ENCODE measurements at places on chromosomes 12 and 14.

GRCh38 chr14:105899071-105899641 is 372.8 kb downstream of the TMEM121 start:
- no peak for DNase-seq

DNA sequence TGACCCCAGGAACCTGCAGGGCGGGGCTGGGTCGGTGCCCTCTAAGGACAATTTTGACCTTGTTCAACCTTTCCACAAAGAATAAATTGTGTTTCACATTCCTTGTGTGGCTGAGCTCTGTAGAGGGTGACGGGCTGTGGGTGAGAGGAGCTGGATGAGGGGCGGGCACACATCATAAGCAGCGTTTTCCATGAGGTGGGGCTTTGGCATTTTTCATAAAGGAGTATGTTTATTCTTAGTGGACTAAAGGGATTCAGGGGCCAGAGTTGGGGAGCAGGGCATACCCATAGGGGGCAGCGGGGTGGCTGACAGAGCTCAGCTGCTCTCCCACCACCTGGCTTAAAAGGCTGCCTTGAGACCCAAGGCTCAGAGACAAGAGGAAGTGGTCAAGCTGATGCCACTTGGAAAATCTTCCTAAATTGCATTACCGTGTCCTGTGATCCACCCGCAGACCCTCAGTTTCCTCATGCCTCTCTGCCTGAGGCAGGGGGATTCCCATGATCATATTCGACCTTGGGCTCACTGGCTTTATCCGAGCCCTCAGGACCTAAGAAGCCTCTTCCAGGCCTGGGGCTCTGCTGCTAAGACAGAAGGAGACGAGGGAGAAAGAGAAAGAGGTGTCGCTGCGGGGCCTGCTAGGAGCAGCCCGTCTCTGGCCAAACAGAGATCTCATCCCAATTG is 11.4 kb downstream of the MMP14 start:
- DNase-seq = no peak

- DNase-seq = no peak
Observed at GRCh38 chr12:126668961-126669360, 1598.0 kb upstream of the TMEM132C start.

DNA sequence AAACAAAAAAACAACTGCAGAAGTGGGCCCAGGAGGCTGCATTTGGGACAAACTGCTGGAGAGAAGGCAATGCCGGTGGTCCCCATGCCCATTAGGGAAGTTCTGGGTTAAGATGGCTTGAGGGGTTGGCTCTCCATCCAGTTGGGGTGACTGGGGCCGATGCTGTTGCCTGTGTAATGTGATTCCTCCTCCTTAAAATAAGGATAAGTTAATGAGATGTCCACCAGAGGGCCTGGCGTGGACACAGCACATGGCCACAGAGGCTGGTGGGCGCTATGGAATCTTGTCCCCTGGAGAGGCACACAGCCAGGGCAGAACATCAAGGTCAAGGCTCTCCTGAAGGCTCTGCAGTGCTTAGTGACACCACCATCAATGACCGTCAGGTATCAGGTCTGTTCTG is 1.0 kb upstream of the TESC start:
- DNase-seq = no peak

DNA sequence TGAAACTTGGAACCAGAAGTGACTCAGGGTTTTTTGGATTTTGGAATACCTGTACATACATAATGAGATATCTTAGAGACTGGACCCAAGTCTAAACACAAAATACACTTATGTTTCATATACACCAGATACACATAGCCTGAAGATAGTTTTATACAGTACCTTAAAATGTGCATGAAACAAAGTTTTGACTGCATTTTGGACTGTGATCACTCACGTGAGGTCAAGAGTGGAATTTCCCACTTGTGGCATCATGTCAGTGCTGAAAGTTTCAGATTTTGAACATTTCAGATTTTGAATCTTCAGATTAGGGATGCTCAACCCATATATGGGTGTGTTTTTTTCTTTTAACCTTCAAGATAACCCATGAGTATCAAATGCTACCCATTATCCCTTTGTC is 6.6 kb downstream of the SBNO1 start:
- DNase-seq = no peak

DNA sequence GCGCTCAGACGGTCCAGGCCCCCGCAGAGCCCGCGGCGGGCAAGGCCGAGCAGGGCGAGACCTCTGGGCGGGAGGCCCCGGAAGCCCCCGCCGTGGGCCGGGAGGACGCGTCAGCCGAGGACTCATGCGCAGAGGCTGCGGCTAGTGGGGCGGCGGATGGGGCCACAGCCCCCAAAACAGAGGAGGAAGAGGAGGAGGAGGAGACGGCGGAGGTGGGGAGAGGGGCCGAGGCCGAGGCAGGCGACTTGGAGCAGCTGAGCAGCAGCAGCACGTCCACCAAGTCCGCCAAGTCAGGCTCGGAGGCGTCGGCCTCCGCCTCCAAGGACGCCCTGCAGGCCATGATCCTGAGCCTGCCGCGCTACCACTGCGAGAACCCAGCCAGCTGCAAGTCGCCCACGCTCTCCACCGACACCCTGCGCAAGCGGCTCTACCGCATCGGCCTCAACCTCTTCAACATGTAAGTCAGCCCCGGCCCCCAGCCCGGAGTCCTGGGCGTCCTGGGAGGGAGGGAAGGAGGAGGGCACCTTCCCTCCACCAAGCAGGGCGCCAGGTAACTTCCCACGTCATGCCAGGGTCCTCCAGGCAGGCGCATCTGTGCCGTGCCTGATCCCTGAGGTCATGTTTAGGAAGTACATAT is 72.4 kb downstream of the IQSEC3 start:
- DNase-seq = no peak

DNA sequence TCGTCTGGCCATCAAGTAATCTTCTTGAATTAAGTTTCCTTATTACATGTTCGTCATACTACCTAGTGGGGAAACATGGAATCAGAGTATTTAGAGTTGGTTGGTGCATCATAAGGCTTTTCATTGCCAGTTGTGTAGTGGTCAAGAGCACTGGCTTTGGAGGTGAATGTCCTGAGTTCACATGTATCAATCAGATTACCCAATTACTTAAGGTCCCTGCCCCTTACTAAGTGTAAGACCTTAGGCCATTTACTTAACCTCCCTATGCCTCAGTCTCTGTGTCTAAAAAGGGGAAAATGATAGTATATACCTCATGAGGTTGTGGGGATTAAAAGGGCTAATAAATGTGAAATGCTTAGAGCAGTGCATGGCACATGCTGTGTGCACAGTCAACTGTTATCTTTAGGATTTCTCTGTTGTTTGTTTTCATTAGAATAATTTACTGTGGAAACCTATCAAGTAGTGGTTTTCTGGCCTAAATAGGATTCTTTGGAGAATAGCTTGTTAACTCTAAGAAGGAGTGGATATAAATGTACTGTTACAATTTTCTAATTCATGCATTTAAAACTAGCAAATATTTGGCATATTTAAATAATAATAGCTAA is 27.0 kb downstream of the MSRB3 start:
- DNase-seq = no peak

GRCh38 chr12:51823875-51824565 is 24.5 kb downstream of the FIGNL2 start:
- peak; percentile 59 for DNase-seq

- DNase-seq = no peak
Observed at GRCh38 chr12:89880690-89881350, 172.2 kb upstream of the ATP2B1 start.

GRCh38 chr12:57868851-57869268 is 22.3 kb upstream of the CTDSP2 start:
- peak; percentile 88 for DNase-seq

All from NCI-H1436 (cell line).